Astrocyte of the spinal cord (primary cell): ENCODE measurements at places on chromosomes 5 and 9.
A peak's percentile ranks its signal among the peaks of the same experiment; 100 is the strongest.

DNA sequence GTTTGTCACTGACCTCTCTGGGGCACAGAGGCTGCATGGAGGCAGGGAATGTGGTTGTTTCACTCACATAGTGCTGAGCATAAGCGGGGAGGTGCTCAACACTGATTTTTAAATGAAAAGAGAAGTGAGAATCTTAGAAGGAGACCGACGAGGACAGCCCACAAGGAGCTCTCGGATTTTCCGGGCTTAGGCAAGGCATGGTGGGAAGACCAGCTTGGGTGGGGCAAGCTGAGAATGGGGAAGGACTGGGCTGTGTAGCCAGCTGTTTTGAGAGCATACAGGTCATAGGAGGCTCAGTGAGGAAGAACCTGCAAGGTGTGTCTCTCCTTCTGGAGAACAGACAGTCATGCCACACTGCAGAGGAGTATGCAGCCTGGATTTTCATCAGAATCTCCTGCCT lies 86.0 kb upstream of the TNFSF8 start:
- DNase-seq, result no peak

DNA sequence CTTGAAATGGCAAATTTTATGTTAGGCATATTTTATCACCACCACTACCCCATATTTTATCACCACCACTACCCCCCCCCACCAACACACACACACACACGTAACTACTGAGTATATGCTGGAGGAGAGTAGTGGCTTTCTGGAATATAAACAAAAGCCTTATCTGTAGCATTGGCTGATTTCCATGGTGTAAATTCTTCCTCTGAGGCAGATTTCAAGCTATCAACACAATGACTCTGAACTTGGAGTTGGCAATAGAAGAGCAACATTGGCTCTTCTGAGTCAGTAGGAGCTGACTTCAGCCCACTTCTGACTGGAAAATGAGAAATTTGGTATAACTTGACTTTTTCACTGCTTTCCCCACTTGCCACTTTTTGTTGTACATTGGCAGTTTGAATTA lies 143.0 kb downstream of the CAVIN4 start:
- DNase-seq, result no peak

DNA sequence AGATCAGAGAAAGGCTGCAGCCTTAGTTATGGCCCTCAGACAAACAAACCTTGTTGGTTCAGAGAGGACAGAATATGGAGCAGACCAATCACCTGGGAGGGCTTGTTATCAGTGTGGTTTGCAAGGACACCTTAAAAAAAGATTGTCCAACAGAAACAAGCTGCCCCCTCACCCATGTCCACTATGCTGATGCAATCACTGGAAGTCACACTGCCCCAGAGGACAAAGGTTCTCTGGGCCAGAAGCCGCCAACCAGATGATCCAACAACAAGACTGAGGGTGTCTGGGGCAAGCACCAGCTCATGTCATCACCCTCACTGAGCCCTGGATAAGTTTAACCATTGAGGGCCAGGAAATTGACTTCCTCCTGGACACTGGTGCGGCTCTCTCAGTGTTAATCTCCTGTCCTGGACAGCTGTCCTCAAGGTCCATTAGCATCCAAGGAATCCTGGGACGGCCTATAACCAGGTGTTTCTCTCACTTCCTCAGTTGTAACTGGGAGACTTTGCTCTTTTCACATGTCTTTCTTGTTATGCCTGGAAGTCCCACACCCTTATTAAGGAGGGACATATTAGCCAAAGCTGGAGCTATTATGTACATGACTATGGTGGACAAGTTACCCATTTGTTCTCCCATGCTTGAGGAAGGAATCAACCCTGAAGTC lies 36.9 kb upstream of the TBCA start:
- DNase-seq, result no peak

DNA sequence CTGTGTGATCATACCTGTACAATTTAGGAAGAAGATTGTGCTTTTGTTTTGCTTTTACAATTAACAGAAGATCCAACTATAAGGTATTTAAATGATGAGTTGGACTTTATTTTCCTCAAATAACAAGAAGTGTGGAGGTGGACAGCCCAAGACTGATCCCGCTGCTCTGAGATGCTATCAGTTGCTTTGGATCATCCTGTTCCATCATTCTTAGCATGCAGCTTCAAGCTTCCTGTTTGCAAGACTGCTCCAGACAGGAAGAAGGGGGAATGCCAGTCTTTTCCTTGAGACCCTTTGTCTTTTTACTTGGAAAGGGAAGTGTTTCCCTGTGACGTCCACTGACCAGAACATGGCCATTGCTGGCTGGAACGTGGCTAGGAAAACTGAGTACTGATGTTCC lies 250.8 kb downstream of the ZSWIM6 start:
- DNase-seq, result no peak

DNA sequence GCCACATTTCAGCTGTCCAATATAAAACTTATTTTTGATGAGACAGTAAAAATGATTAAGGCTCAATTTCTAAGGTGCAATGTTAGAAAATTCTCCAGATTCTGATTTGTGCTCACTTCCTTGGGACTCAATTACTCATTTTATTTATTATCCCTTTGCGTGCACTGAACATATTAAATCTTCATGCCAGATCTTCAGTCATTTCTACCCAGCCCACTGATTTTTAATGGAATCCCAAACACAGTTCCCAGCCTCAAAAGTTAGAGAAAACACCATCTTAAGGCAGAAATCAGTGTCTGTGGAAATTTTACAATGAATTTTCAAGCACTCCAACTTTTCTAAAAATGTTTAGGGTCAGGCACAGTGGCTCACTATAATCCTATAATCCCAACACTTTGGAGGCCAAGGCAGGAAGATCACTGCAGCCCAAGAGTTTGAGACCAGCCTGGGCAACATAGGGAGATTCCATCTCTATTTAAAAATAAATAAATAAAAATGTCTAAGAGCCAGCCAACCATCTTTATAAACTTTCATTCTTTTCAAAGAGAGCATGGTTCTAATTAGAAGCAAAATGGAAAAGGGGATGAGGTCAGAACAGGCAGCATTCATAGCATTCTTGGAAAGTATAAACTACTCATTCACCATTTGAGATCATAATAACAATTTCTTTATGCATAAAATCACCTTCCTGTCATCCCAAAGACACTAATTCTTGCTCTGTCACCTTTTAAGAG lies 53.7 kb downstream of the TLE1 start:
- DNase-seq, result peak; percentile 33

GRCh38 chr5:54469622-54470021 lies 14.1 kb downstream of the HSPB3 start:
- no peak for DNase-seq

DNA sequence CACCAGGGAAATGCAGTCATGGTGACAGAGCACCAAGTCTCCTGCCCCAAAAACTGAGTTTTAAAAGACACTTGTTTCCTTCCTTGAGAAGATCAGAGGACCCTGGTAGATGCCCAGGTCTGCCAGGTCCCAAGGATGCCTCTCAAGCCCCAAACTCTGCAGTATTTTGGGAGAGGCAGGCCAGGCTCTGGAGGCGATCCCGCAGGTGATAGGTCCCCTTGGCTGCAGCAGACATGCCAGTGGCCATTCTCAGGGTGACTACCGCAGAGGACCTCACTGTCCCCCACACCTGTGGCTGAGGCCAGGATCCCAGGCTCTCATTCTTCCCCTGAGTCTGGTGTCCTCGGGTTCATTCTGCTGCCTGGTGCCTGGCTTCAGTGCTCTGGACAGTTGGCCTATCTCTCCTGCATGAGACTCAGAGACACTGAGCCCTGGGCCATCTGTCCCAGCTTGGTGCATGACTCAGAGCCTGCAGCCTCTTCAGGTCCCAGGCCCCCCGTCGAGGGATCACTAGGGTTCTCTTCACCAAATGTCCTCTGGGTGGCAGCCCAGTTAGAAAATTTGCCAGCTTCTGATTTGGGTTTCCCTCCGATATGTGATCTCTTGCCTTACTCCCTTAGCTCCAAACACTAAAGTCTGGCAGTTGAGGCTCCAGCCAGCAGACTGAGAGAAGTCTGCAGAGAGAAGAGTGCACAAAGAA lies 59.7 kb upstream of the GARNL3 start:
- DNase-seq, result no peak

DNA sequence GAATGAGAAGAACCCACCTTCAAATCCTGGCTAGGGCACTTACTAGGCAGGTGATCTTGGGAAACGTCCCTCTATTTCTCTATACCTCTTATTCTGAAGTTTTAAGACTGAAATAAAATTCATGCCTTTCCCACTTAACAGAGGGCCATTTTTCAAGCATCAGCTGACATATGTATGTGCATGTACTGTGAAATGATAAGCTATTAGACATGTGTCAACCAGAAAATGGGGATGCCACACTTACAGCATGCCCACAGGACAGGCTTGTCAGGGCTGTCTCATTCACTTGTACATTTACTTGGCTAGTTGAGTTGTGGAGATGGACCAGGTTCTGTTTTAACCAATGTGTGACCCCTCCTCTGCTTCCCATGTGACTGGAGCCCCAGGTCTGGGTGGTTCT lies 78.5 kb downstream of the C9orf152 start:
- DNase-seq, result no peak

DNA sequence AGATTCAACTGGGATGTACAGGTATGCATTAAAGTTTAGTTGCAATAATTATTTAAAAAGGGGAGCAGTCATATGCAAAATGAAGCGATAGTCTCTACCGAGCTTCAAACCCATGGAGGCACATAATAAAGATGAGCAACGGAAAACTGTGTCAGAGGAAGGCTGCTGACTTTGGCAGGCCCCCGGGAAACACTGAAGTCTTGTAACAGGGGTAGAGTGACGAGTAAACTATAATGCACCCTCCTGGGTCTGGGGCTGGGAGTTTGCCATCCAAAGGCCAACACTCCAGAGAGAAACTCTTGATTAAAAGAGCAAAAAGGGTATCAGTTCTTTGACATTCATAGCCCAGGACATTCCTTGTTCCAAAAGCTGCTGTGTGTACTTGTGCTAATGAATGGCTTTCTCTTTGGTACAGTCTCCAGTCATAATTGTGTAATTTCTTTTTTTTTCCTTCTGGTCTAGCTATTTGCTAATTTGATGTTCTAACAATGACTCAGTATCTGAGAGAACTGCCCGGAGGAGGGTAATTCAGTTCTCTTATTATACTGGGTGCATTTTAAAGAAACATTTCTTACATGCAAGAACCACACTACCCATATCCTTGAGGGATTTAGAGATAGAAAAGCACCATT lies 59.2 kb downstream of the TNC start:
- DNase-seq, result peak; percentile 76

DNA sequence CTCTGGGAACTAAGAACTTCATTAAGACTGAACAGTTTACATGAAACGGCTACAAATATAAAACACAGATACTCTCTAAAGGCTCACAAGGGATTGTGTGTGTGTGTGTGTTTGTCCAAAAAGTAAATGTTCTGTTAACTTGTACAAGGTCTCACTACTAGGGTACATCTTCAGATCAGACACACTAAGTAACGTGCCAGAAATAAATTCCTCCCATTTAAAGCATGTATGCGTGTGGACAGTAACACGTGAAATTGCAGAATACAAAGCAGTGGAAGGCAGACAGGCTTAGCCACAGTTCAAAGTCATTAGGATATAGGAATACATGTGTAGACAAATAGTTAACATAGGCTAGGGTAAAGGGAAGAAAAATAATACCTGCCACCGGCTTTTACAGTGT lies 1.8 kb downstream of the BNC2 start:
- peak; percentile 47 for DNase-seq

DNA sequence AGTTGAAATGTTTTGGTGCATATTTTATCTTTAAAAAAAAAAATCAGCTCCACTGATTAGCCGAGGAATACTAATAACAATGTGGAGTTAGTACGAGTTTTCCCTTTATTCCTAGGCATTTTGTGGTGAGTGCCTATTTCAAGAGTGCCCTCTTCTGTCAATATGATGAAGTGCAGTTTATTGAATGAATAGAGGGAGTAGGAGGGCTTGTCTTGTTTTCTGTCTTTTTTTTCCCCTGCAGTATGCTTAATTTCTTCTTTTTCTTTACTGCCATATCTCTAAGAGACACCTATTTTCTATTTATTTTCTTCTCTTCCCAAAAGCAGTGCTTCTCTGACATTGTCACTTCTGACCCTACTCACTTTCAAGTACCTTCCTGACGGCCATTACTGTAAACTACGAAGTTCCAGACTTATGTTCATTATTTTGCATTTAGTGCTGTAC lies 169.6 kb upstream of the PITX1 start:
- DNase-seq, result peak; percentile 38

DNA sequence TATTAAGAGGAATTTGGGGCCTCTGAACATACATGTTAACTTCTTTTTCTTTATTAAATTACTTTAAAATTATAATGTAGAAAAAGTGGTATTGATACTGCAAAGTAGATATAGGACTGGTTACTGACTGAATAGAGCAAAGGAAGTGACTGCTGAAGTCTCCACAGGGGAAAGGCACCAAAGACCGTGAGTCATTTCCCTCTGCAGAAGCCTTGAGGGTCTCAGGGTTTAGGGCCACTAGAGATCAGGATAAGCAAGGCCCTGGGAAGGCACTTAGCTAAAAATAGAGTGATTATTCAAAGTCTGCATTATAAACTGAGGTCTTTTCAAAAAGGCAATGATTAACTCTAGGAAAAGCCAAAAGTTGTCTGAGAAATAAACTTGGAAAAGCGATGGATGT lies 44.7 kb upstream of the ITGA1 start:
- peak; percentile 32 for DNase-seq

- DNase-seq, result no peak
Observed at GRCh38 chr5:179251276-179251969, 93.8 kb downstream of the ADAMTS2 start.

DNA sequence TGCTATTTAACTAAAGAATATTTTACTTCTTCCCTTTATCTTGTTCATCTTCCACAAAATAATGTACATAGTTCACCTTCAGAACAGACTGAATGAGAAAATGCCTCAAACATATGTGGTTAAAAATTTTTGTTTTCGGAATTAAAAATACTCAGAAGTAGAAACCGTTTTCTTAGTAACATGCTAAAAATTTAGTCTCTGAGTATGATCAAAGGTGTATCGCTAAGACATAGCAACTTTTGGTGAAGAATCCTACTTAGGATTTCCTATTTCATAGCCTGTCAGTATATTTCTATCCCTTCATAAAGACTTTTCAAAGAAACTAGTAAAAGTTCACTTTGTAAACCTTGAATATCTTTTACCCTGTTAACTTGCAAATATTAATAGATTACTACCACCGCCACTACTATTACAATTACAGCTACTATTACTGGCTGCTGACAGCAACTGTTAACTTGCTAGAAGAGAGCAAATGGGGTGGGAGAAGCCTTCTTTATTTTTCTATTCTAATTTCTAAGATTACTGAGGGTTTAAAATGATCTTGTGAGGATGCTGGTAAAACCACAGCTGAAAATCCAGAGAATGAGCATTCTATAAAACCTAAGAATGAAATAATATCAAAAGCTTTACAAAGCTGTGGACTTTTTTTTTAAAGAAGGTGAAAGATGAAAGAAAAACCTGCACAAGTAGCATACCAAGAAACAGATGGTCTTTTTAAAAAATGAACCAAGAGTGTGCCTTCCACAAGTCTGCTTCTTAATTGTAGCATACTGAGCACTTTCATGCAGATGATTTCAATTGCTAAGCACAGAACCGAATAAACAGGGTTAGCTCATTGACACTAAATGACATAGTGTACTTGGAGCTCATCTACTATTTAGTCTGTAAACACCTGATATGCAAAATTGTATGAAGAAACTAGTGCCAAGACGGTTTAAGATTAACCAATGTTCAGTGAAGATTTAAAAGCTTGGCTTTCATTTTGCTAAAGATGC lies 246.3 kb upstream of the EFNA5 start:
- no peak for DNase-seq
